ENCODE measurements at places on chromosomes 2 and 18.

DNA sequence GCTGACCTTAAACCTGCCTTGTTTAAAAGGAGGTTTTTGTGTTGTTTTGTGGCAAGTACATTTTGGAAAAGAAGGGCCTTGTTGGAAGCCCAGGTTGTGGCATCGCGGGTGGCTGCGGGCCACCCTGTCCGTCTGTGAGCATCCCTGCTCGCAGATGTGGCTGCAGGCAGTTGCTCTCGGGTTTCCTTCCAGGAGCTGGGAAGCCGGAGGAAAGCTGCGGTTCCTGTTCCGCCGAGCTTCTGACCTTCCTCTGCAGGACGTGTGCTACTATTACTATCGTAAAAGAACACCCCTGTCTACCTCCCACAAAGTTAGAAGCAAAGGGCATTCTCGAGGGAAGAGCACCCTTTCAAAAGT lies 766 bp downstream of the MFF start:
- no peak for DNase-seq

DNA sequence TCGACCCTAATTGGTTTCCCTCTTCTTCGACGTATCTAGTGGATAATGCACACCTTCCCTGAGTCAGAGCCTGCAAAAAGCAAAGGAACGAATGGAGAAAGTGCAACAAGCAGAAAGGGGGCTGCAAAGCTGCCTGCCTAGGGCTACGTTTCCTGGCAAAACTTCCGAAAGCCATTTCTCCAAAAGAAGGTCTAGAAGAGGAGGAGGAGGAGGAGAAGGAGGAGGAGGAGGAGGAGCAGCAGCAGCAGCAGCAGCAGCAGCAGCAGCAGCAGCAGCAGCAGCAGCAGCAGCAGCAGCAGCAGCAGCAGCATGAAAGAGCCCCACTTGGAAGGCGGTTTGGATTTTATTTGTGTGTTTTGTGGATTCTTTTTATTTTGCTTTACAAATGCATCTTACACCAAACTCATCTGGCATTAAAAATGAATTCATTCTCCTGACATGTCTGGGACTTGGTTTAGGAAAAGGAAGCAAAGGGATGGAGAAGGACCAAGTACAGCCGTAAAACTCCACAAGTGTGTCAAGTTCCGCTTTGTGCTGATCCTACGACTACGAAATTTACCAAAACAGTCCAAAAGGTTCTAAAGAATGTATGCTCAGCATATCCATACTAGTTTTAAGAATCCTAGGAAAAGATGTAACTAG lies 2.0 kb downstream of the TCF4 start:
- no peak for DNase-seq

DNA sequence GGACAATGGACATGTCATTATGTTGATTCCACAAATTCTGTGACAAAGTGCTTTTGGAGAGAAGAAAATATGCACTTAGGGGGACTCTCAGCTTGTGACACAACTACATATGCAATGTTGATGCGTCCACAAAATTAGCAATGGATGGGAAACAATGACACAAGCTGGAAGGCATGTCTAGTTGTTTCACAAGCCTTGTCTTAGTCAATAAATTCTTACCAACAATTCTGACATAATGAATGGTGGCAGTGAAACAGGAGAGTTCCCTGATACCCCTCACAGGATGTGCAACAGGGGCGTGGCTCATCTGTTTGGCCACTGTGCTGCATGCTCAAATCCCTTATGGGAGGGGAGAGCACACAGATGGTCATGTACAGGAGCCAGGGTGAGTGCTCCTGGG lies 347.2 kb upstream of the DLGAP1 start:
- no peak for DNase-seq

DNA sequence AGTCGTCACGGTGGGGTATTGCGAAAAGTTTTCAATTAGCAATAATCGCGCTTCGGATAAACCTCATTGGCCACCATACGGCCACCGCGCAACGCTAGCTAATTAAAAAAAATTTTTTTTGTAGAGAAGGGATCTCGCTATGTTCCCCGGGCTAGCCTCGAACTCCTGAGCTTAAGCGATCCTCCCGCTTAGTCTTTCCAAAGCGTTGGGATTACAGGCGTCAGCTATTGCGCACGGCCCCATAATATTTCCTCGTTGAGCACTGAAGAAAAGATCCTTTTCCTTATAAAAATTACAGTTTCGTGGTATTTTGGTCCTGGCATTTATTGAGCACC lies 759 bp upstream of the ACTR1B start:
- no peak for DNase-seq

Data from stimulated activated CD8-positive, alpha-beta memory T cell treated with anti-CD3 and anti-CD28 coated beads, Interleukin-2, amount 100 ng/mL, for 48 hours (primary cell).